T-helper 1 cell (primary cell): ENCODE measurements at places on chromosomes 1 and 21.

GRCh38 chr1:57316291-57316690, 107.6 kb downstream of the DAB1 start:
- DNase-seq, result no peak

- no peak for DNase-seq
These were observed 2.4 kb upstream of the LIN9 start for GRCh38 chr1:226311376-226311775.

GRCh38 chr1:6591222-6591621, 11.4 kb downstream of the ZBTB48 start:
- no peak for DNase-seq

DNA sequence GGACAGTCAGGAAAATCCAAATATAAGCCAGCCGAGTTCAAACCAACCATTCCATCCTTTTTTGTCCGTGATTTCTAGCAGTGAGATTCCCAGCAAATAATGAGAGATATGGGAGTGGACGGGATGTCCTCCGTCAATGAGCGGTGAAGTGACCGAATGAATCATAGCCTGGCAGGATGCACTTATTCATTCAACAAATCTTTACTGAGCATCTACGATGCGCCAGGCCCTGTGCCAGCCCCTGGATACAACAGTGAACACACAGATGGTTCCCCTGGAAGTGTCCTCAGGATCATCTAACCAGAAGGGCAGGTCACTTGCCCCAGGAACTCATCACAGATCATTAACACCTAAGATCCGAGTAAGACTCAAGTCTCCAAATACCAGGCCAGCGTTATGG, 8.2 kb upstream of the PLEKHA6 start:
- no peak for DNase-seq

DNA sequence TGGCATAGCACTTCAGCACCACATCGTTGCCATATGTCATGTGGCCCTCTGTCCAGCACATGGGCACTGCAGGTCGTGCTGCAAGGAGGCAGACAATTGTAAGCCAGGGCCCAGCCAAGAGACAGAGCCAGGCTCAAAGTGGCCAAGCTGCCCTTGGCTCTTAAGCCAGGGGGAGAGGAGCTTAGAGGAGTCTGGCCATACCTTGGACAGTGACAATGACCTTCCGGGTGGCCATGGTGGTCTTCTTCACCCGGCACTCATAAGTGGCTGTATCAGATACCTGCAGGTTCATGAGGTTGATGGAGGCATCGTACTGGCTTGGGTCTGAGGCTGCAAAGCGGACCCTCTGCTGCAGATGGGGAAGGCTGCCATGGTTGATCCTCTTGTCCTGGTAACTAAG, 4.6 kb downstream of the VSIG8 start:
- no peak for DNase-seq

GRCh38 chr21:28016571-28016970, 976.1 kb downstream of the LTN1 start:
- DNase-seq, result no peak

DNA sequence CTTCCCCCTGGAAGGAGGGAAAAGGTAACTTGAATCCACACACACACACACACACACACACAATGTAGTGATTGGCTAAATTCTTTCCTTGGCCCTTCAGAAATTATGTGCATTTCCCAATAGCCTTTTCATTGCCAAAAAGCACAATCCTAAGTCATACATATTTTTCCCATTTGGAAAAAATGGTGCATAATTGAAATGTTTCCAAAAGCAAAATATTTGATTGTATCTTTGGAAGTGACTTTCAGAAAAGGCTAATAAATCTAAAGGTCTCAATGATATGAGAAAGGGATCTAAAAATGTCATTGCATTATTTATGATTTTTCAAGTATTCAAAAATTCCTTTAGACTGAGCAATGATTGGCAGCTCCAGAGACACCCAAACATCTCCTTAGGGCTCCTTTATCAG, 43.5 kb upstream of the NEK7 start:
- no peak for DNase-seq

DNA sequence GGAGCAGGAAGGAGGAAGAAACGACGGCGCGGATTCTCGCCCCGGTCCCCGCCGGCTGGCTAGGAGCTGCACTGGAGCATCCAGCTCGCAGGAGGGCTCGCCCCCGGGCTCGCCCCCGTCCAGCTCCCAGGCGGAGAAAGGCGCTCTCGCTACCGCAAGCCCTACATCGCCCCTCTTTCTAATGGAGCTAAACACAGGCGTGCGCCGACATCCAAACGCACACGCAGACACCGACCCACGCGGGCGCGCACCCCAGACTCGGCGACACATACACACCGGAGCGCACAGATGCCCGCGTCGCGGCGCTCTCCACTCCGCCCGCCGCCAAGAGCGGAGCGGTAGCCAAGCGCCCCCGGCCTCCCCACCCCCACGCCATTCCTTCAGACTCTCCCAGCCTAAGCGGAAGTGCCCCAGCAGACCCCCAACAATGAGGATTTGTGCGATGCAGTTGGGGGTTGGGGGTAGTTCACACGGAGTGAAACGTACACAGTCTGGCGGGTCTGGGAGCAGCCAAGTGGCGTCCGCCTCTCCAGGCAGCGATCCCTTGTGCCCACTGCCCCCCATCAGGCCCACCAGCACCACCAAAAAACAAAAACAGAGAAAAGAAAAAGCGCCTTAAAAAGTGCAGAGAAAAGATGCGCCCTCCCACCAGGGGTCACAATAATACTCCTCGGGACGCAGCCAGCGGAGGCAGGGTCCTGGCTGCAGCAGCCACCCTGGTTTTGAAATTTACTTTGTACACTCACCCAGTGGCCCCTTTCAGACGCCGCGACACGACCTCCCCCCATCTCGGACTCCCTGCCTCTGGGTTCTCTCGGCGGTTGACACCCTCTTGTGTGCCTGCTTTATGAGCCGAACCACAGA, 1.4 kb downstream of the DAB1 start:
- DNase-seq, result no peak
